ENCODE measurements at places on chromosomes 11 and 22.

GRCh38 chr22:46110215-46110614 lies 40.1 kb upstream of the PPARA start:
- peak; percentile 32 for DNase-seq

- DNase-seq, result no peak
These were observed 17.7 kb downstream of the MGAT3 start for GRCh38 chr22:39474351-39475111.

DNA sequence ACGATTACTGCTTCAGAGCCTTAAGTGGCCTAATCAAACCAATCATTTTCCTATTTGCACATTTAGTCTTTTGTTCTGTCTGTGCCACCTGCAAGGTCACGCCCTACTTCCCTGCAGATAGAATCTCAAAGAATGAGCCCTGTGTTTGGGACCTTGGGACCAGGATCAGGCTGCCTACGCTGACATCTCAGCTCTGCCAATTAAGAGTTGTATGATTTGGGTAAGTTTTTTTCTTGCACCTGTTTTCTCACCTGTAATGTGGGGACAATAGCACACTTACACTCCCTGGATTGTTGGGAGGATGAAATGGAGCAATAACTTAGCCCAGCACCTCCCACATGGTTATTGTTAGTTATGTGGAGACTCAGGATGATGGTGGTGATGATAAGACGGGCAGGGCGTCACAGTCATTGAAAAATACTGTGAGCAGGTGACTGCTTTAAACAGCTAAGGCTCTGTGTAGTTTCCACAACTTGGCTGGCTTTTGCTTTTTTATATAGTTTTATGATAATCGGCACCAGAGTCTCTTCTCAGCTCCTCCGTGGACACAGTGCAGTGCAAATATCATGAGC lies 155.0 kb downstream of the ADAMTS15 start:
- DNase-seq, result no peak

- DNase-seq, result no peak
These were observed 19.9 kb downstream of the NRXN2 start for GRCh38 chr11:64703048-64703447.

DNA sequence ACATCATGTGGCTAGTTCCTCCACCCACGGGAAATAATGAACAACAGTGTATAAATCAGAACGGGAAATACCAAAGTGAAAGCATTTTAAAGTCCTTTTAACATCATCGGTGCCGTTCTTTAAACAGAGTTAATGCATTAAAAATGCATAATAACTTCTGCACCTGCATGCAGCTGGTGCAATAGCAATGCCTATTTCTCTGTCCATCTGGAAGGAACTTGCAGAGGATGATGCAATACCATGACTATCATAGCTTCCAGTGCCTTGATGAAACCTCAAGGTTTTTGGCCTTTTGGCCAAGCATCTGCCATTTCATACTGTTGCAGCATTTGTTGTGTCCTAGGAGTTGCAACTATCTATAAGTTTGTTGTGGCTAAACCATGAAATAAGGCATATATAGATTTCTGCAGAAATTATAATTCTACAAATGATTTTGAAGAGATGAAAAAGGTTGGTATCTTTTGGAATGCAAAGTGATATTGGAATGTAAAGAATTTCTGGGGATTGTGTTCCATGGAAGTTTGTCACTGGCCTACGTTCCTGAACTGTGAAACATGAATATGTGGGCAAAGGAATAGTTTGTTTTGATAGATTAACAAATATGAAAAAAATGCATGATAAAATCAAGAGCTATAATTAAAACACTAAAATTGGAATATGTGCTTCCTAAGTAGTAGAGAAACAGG lies 9.8 kb upstream of the EIF3F start:
- DNase-seq, result no peak

DNA sequence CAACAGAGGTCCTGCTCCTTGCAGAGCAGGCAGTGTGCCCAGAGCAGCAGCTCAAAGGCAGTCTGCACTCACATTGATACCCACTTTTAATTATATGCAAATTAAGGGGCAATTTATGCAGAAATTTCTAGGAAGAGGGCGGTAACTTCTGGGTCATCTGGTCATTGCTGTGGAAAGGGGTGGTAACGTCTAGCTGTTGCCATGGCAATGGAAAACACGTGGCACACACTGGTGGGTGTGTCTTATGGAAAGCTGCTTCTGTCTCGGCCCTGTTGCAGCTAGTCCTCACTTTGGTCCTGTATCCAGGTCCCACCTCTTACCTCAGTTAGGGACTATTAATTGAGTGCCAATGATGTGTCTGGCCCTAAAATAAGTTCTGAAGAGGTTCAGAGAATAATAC lies 36.8 kb downstream of the BARX2 start:
- DNase-seq, result peak; percentile 50

DNA sequence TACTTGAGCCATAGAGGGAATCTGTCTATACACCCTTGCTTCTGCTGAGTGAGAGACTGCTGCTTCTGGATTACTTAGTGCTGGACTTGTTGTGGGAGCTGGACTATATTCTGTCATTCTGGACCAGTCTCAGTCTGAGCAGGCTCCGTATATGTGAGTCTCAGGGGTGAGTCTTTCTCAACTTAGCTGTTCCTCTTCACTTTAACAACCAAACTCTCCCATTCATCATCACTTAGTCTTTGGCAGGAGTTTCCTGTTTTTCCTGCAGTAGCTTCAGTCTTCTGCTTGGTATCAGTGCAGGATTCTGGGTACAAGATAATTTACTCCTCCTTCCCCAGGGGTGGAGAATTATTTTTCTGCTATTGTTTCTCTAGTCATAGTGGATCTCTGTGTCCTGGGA lies 779.5 kb downstream of the METTL15 start:
- DNase-seq, result no peak

GRCh38 chr11:47550288-47551047 lies 2.5 kb downstream of the CELF1 start:
- no peak for DNase-seq

DNA sequence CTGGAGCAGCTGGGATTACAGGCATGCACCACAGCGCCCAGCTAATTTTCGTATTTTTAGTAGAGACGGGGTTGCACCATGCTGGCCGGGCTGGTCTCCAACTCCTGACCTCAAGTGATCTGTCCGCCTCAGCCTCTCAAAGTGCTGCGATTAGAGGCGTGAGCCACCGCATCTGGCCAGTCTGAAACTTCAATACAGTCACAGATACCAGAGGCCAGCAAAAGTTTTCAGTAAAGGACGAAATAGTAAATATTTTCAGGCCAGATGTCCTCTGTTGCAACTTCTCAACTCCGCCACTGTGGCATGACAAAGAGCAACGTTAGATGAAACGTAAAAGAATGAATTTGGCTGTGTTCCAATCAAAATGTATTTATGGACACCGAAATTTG lies 403.6 kb downstream of the MN1 start:
- peak; percentile 28 for DNase-seq

- no peak for DNase-seq
These were observed 16.5 kb downstream of the SLC22A12 start for GRCh38 chr11:64607381-64607985.
